CD4-positive, alpha-beta T cell treated with Interleukin-17A for 1 hour (primary cell): ENCODE measurements at places on chromosomes 6 and 20.

- no peak for DNase-seq
Observed at GRCh38 chr6:3252861-3253596, 5.7 kb upstream of the PSMG4 start.

DNA sequence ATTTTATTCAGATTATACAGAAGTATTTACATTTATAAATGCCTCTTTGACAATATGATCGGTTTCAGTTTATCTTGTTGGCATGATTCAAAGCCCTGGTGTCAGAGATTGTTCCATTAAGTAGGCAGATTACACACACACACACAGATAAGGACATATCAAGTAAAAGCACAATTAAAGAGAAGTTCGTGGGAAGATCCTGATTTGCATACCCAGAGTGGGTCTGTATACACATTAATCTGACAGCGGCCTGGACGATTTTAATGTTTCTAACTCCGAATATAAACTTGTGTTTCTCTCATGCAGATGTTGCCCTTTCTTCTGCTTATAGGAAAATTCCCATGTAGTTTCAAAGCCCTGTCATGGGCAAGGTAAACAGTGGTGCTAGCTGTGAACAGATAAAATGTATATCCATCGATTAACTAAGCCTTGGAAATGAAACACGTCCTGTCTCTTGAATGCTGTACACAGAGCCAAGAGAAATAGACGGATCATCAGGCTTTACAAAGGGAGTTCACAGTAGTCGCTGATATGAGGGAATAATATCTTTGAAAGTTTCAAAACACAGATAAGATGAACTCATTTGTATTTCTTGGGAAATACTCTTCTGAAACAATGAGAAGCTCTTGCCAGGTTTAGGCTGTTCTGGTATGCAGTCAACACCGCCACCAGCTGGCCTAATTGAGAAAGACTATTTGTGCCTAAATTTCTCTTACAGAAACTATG is 108.2 kb upstream of the GMDS start:
- peak; percentile 56 for DNase-seq

DNA sequence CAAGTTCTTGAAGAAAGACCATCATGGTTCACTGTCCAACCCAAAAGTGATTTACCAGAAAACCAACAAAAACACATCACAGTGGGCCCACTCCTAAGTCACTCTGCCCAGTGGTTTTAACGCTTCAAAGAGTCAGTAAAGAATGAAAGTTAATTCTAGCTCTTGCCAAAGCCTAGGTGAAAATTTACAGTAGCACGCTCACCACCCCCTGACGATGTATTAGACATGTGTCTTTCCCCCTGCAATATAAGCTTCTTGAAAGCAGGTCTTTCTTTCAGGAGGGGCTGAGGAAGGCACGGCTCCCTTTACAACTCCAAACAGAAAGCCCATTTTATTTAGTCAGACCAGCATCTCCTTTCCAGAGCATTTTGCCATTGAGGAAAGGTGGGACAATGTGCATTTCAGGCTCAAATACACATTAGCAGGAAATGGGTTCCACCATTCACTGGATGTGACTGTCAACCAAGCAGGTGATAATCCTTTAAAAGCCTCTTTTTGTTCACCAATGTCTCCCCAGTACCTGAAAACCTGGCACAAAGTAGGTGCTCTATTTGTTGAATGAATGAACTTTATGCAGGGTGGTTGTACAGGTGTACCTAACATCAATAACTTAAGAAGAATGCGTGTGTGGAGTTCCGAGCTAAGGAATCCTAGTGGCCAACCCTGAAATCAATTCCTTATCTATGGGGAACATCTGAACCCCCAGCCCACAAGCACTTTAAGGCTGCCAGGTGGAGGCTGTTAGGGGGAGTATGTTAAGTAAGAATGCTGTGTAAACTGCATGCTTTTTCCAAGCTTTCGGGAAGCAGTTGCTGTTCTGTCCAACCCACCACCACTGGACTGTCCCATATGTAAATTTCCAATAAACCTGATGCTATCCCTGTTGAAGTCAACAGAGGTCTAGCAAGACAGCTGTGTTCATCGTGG is 11.4 kb downstream of the EZR start:
- DNase-seq: peak; percentile 56

- no peak for DNase-seq
Observed at GRCh38 chr6:138973466-138974153, 14.4 kb downstream of the REPS1 start.

- DNase-seq: no peak
Observed at GRCh38 chr6:151656392-151656791, 151.1 kb upstream of the ESR1 start.
